DMS153 (cell line): ENCODE measurements at places on chromosomes 1 and 21.

DNA sequence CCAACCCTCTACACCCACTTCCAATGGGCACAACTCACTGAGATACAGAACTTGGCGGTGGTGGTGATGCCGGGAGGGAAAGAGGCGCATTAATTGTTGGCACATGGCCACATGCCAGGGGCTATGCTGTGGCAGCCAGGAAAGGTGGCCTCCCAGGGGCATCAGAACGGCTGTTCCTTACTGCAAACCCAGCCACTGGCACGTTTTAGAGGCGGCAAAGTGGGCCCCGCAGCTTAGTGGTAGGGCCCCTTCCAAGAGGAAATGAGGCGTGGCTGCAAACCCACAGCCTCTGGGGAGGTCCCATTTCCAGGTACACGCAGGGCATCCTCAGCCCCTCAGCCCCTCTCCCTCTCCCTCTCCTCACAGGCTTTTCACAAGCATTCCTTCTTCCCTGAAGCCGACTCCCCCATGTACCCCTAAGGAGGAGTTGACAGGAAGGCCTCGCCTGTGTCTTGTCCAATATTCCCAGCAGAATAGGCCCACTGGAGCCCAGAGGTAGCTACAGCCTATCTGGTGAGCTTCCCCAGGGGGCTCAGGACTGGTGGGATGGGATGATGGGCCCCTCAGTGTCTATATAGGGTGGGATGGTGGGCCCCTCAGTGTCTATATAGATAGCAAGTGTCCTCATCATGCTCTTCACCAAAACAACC, 166.2 kb downstream of the CLIC6 start:
- DNase-seq, result no peak

DNA sequence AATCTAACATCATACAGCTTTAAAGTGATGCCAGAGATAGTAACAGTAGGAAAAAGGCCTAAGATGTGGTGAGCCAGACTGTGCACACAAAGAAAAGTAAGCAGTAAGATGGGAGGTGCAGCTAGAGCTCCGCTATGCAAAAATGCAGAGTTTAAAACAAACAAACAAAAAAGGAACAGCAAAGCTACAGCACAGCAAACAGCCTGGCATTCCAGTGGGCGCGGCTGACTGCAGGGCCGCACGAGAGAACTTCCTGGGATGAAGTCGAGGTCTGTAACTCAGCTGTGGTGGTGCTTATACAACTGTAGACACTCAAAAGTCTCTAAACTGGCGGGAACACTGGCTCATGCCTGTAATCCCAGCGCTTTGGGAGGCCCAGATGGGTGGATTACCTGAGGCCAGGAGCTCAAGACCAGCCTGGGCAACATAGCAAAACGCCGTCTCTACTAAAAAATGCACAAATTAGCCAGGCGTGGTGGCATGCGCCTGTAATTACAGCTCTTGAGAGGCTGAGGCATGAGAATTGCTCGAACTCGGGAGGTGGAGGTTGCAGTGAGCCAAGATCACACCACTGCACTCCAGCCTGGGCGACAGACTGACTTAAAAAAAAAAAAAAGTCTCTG, 30.1 kb downstream of the PRDM15 start:
- DNase-seq, result no peak

- DNase-seq, result no peak
Observed at GRCh38 chr1:95951371-95952102, 717.5 kb downstream of the RWDD3 start.

GRCh38 chr1:29331309-29331708, 95.0 kb downstream of the PTPRU start:
- DNase-seq, result no peak

GRCh38 chr1:156726549-156727226, 1.6 kb upstream of the METTL25B start:
- peak; percentile 38 for DNase-seq

DNA sequence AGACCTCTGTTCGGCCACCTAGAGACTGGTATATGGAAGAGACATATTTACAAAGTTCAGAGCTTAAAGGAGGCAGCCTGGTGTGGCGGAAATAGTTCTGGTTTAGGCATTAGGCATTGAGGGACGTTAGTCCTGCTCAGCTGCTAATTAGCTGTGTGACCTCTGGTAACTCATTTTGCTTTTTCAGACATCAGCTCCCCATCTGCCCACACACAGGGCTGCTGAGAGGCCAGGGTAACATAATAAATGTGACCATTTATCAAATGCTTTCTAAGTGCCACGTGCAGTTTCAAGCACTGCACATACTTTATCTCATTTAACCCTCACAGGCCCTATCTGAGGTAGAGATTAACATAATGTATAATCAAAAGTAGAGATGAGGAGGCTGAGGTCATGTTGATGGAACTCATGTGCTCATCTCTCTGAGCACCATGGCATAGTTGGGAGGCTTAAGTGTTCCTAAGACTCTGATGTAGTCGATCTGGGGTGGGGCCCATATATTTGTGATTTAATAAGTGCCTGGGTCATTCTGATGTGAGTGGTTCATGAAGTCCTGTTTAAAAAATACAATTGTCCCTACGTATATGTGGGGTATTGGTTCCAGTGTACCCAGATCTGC, 267.2 kb upstream of the PLXNA2 start:
- no peak for DNase-seq

GRCh38 chr1:29259802-29260441, 23.6 kb downstream of the PTPRU start:
- DNase-seq, result no peak

DNA sequence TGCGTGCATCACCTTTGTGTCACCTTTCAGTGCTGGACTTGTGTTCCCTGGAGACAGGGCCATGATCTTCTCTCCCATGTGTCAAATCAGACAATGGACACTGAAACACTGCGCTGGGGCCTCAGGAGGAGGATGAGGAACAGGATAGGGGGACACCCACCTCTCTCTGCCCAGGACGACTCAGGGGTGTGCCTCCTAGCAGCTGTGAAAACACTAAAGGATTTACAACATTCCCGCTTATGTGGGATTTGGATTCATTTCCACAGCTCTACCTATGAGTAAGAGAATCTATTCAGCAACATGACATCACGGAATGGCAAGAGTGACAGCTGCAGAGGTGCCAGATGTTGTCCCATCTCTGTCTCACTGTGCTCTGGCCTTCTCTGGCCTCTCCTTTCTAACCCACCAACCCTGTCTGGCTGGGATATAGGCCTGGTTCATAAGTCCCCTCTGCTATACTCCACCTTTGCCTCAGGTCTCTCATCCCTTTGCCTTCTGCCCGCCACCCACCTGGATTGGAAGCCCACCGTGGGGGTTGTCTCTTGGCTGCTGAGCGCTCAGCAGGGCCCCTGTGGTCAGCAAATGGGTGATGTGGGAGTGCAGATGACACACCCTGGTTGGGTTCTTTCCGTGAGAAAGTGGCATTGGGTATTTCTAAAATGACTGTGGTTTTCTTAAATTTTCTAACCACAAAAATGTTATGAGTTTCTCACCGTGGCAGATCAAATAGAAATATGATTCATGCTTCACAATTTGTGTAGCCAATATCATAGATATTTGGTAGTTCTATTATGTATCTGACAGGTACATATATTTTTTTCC, 47.1 kb upstream of the TLR5 start:
- DNase-seq, result no peak

DNA sequence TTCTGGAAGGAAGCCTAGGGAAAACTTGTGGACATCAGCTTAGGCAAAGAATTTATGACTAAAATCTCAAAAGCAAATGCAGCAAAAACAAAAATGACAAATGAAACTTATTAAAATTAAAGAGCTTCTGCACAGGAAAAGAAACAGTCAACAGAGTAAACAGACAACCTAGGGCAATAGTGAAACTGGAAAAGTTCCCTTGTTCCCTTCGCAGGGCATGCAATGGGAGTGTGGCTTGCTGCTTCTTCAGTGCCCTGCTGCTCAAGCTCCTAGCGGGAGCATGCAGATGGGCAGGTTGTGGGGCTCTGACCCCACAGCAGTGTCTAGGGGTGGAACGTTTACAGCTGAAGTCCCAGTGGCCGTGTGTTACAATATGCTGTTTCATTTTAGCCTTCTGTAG, 1797.4 kb downstream of the NCAM2 start:
- DNase-seq, result no peak

GRCh38 chr1:41743366-41743765, 175.4 kb downstream of the HIVEP3 start:
- no peak for DNase-seq

DNA sequence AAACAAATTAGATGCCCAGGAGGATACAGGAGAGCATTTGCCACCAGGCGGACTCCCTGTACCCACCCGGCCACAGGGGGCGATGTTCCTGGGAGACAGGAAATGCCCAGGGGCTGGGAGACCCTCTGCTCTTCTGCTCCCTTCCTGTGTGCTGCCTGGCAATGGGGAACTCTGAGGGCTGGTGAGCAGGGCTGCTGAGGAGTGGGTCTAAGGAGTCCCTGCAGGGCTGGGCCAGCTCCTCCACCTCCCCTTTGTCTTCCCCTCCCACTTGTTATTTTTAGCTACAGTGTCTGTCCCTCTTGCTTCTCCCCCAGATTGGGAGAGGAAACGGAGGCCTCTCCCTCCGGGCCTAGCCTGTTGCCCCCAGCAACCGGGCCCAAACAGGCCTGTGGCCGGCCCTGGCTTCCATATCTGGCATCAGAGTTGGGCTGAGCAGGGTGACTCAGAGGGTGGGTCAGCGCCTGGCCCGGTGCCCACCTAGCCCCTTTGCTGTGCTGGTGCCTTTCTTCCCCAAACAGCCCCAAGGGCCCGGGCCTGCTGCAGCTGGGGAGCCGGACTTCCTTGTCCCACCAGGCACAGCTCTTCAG, 11.6 kb downstream of the LMNA start:
- peak; percentile 81 for DNase-seq

GRCh38 chr21:32477424-32477745, 64.9 kb downstream of the EVA1C start:
- DNase-seq, result no peak

- peak; percentile 34 for DNase-seq
Observed at GRCh38 chr1:167059045-167059808, 30.9 kb downstream of the GPA33 start.

GRCh38 chr21:42665026-42665425, 11.6 kb downstream of the PDE9A start:
- no peak for DNase-seq

DNA sequence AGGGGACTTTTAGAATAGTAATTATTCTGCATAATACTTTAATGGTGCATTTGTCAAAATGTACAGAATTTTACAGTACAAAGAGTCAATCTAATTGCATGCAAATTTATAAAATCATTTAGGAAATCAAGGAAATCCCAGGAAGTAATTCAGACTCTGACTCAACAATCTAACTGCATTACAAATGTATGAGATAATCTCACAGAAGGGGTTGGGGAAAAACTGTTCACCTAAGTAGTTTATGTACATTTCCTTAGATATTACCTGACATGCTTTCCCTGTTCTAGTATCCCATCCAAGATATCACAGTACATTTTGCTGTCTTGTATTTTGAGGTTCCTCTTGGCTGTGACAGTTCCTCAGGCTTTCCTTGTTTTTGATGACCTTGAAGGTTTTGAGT, 4.7 kb downstream of the CRB1 start:
- no peak for DNase-seq

DNA sequence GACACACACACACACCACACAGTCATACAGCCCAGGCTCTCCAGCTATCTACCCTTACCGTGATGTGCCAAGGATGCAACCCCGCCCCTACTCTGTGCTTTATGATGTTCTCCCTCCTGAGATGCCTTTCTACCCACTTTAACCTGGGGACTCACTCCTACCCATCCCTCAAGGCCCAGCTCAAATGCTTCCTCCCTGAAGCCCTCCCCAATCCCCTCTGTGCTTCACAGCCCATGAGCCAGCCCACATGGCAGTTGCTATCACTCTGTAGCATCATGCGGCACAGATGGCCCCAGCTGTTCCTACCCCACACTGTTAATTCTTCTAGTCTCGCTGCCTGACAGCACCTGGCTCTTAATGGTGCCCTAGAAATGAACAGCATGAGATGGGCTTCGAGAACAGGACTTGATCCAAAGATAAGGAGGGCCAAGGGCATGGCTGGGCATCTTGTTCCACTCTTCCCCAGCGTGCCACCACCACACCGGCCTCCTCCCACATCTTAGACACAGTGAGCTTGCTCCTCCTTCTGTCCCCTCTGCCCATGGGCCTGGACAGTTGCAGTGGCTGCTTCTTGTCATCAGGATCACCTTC, 109.8 kb downstream of the GLIS1 start:
- no peak for DNase-seq

DNA sequence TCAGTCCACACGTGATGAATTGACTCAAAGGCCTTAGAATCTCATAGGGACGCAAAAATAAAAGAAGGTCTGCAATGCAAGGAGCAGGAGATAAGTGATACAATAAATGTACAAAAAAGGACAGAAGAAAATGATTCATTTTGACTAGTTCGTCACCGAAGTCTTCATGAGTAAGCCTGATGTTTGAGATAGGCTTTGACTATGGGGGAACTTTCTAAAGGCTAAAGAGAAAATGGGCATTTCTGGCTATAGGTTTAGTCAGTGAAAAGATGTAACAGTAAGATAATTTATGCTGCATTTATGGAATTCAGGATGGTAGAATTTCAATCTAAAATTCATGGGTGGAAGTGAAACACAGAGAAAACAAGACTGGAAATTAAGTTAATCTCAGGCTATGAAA, 163.0 kb downstream of the ADGRL4 start:
- no peak for DNase-seq
